ENCODE measurements at places on chromosomes 12 and 14.

- no peak for DNase-seq
Observed at GRCh38 chr12:29167445-29167844, 18.4 kb downstream of the FAR2 start.

DNA sequence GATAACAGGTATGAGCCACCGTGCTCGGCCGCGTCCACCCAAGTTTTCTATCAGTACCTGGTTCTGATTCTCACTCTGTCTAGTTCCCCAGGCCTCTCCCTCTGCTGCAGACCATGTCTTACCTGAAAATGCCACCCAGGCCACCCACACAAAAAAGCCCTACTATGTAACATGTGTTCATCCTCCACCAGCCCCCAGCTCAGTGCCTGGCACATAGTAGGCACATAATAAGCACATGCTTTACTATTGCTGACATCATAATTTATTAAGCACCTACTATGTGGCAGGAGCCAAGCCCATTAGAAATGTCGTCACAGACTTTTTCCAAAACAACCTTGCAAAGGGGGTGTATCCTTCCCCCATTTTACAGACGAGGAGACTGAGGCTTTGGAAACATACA is 37.8 kb downstream of the CMKLR1 start:
- no peak for DNase-seq

DNA sequence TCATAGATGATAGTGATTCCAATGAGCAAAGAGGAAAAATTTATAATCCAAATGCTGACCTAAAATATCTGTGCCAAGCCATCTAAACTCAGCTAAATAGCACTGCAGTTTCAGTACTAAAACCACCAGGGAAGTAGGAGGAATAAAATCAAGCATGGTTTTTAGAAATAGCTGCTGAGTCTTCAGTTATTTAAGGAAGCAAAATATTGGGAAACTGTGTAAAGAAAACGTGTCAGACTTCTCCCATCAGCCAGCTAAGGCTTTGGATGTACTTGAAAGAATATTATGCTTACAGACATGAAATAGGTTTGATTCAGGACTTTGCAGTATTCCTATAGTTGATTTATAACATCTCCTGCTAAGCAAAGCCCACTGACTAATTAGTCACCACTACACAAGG is 24.7 kb downstream of the CLEC2D start:
- DNase-seq = no peak

GRCh38 chr14:50647282-50647681 is 20.8 kb downstream of the SAV1 start:
- DNase-seq = no peak

DNA sequence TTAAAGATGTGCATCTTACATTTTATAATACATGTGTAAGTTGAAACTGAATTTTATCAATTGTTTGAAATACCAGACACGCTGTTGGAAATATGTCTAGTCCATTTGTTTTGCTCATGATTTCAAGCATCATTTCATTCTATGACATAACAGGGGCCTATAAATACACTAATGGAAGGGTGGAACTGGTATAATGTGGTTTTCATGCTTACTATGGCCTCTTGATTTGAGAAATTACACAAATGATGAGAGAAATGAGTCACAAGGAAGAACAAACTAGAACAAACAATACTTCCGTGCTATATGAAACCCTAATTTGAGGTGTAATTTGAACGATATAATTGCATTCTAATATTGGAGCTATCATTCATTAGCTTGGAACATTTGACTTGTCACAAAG is 663.4 kb downstream of the SLC16A7 start:
- DNase-seq = no peak

DNA sequence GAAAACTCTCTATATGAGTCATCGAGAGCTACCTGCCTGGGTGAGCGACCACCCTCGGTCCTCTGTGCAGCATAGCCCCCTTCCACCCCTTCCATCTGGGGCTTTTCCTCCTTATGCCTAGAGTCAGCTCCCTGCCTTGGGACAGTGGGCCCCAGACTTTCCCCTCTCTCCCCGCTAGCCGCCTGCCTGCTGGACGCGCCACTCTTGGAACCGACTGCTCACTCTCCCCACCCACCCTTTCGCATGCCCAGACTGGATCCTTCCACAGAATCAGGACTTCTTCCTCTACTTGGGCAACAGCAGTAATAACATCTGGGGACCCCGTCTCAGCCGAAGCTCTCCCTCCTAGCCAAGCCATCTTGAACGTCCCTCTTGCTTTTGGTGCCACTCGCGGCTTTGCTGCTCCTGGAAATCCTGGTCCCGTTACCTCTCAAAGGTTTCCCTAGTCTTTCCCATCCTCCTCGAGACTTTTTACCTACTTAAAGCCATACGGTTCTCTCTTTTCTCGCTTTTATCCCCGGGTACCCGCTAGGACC is 671 bp downstream of the ESYT1 start:
- no peak for DNase-seq

GRCh38 chr14:21526672-21527317 is 649 bp upstream of the SALL2 start:
- DNase-seq = peak; percentile 27

DNA sequence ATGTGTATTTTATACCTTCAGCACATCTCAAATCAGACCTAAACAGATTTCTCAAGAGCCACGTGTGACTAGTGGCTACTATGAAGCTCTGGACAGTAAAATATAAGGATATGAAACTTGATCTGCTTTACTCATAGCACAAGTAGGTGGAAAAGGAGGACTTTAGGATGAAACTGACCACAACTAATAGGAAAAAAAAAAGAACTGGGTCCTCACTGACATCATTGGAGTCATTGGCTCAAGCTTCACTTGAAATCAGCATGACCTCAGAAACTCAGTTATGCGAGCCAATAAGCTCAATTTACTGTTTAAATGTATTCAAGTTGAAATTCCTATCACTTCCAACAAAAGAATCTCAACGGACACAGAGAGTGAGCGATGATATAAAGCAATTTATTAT is 34.1 kb upstream of the CIT start:
- DNase-seq = no peak

DNA sequence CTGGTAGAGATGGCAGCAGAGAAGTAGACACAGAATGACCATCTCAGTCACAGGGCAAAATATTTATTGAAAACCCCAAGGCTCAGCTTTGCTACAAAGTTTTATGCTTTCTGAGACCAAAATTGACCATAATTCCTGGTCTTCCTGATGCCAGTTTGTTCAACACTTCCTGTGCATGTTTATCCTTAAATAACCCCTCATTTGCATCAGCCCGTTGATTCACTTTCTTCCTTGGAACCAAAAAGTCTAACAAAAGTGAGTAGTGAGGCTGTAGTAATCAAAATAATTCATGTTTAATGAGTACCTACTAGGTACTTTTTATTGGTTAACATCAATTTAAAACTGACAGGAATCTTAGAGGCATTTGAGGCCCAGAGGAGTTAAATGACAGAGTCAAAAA is 51.7 kb downstream of the TRHDE start:
- DNase-seq = no peak

GRCh38 chr14:82854131-82854530 is 1320.5 kb upstream of the SEL1L start:
- DNase-seq = no peak

DNA sequence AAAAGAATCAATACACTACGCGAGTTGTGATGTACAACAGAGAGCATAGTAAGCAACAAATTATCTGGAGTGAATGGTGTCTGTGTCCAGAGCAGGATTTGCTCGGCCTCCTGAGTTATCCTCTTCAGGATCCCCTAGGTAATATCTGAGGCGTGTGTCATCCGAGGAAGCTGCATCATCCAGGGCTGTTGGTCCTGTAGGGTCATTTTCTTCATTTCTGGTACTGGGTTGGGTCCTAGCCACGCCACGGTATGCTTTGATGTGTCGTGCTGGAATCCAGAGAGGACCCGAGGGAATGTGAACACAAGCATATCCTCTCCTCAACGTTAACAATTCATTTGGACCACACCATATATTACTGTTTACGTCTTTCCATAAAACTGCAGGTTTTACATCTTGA is 19.0 kb upstream of the CLEC4E start:
- no peak for DNase-seq

- DNase-seq = peak; percentile 23
Observed at GRCh38 chr12:82527165-82527780, 159.4 kb upstream of the TMTC2 start.

GRCh38 chr12:18290386-18290785 is 29.1 kb downstream of the PIK3C2G start:
- no peak for DNase-seq

DNA sequence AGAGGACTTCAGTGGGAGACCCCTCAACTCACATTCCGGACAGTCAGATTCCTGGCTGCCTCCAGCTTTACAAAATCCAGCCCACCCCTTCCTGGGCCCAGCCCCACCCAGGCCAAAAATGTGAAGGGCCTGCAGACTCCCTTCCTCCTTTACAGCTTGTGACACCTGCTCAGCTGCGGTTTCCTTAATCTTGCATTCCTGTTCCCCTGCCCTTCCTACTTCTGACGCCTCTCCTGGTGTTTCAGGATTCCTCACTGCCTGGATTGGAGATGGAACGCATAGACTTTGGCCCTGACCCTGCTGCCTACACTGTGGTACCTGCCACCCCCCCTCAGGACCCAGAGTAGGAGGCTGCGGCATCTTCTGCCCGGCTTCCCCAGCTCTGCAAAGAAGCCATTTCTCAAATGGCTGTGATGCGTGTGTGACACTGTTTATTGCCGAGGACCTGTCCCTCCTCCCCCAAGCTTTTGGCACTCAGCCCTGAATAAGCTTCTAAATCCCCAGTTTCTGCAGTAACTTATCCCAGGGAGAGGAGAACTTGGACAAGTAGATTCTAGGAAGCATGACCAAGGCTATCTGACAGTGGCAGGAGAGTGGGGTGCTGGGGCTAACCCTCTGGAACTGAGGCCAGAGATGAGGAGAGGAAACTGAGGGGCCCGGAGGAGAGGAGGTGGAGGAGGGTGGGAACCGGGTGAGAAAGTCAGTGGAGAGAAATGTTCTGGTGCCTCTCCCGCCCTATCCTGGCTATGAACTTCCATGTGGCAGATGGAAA is 24.9 kb upstream of the BCDIN3D start:
- no peak for DNase-seq

DNA sequence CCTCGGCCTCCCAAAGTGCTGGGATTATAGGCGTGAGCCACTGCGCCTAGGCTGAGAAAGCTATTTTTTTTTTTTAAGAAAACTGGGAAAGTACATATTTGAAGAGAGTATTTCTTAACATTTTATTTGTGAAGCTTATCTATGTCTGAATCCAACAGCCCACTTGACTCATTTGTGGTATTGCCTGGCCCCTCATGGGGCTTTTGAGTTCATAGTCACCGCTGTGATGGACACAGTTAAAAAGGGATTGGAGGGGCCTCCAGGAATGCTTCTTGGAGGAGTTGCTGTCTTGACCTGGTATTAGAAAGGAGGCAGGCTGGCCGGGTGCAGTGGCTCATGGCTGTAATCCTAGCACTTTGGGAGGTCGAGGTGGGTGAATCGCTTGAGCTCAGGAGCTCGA is 26.5 kb downstream of the BCL7A start:
- no peak for DNase-seq

DNA sequence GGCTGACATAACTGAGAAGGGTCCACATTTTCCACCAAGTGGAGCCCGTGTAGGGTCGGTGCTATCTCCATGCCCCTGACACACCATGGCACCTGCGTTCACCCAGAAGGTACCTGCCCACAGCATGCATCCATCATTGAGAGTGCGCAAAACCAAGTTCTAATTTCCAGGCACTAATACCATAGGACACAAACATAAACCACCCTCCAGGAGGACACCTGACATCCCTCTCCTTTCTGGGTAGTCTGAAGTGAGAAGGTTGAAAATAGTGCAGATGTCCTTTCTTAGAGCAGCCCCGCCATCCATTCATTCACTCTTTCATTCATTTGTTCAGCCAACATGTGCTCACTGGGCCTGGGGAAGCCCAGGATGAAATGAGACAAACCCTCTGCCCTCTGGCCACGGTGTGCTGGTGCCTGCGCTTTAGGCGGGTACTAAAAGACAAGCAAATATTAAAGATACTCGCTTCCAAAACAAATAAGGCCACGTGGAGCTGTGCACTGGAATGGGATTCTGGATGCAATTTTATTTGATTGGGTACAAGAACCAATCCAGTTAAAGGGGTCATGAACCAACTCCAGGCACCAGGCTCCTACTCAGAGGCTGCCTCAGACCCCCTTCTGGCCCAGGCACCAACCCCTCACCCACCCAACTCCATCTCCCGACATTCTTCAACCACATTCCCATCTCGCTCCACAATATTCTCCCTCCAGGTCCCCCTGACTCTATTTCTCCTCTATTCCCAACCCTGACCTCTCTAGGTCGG is 1.2 kb downstream of the TTC7B start:
- DNase-seq = no peak

DNA sequence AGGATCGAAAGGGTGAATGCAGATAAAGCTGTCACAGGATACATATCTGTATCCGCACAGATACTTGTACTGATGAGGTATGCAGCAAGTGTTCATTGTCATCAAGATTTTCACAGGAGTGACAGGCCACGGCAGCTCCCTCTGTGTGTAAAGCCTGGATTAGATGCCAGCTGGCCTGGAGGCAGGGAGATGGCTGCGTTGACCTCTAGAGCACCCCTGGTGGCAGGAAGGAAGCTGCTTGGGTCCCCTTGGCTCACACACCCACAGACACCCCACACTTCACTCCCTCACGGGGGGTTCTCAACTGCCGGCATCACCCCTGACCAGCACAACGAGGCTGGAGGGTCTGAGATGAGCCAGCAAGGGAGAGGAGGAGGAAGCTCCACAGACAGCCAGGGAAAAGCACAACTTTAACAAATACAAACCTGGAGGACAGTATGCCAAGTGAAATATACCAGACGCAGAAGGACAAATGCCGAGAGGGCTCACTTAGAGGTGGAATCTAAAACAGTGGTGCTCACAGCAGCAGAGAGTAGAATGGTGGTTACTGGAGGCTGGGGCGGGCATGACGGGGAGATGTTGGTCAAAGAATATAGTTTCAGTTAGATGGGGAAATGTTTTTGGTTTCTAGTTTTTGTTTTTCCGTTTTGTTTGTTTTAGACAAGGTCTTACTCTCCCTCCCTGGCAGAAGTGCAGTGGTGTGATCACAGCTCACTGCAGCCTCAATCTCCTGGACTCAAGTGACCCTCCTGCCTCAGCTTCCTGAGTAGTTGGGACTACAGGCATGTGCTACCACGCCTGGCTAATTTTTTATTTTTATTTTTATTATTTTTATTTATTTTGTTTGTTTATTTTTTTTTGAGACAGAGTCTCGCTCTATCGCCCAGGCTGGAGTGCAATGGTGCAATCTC is 45.7 kb downstream of the TEAD4 start:
- DNase-seq = no peak

DNA sequence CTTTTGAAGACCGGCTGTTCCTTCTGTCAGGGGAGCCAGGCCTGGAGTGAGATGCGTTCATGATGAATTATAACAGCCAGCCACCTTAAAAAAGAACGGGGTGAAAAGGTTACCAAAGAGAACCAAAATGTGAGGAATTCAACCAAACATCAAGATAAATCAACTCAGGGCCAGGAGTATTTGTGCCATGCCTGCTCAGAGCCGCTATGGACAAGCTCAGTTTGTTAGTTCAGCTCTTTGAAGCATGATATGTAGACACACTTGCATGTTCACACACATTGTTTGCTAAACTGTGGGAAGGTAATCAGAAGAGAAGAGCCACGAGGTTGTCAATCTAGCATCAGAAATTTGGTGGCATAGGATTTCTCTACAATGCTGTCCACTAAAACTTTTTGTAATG is 367.4 kb upstream of the TBX3 start:
- no peak for DNase-seq

- no peak for DNase-seq
Observed at GRCh38 chr14:61290701-61291100, 9.6 kb upstream of the TMEM30B start.

GRCh38 chr14:105145381-105146180 is 23.0 kb downstream of the JAG2 start:
- DNase-seq = no peak
